Stimulated activated CD8-positive, alpha-beta memory T cell treated with anti-CD3 and anti-CD28 coated beads, Interleukin-4, amount 100 ng/mL, for 1 hour (primary cell): ENCODE measurements at places on chromosomes 3 and 15.

DNA sequence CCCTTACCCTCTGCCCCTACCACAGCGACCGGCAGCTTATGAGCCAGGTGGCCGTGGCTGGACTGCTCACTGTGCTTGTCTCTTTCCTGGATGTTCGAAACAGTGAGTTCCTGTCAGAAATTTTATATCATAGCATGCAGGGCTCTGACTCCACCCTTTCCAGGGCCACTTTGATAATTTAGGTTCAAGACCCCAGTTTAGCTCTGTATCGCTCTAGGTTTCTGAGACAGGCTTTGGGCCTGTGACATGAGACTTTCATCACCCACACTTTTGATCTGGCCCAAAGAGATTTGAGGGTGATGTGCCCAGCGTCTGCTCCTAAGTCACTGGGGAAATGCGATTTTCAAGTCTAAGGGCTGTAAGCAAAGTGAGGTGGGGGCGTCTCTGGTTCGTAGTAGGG, 6.5 kb upstream of the EIF4G1 start:
- DNase-seq, result no peak

DNA sequence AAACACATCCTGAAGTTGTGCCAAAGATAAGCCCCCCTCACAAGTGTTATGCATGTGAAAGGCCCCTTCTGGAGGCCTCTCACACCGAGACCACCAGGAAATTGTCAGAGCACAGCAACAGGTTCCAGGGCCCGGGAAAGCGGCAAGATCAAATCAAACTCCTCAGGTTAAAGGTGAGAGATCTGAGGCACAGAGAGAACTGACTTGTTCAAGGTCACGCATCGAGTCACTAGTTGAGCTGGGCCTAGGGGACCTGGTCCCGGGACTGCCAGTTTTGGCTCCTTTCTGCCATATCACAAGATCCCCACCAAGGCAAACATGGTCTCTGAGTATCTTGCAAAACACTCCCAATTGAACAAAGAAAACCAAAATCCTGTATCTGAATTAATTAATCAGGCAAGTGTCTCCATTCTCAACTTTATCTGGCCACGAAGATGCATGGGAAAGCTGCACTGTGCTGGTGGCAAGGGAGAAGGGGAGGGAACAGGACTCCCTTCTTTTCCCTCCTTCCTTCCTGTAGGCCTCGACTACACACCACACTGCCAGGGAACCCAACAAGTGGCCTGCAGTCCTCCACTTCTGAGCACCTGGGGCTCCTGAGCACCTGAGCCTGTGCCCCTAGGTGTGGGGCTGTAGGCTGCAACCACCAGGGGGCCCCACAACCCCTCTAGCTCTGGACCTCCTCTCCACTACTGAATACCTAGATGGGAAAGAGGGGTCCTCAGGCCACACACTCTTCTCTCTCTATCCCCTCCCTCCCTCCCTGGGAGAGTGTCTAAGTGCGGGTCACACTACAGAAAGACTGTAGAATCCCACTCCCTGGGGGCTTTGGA, 37.3 kb downstream of the ANP32A start:
- no peak for DNase-seq

DNA sequence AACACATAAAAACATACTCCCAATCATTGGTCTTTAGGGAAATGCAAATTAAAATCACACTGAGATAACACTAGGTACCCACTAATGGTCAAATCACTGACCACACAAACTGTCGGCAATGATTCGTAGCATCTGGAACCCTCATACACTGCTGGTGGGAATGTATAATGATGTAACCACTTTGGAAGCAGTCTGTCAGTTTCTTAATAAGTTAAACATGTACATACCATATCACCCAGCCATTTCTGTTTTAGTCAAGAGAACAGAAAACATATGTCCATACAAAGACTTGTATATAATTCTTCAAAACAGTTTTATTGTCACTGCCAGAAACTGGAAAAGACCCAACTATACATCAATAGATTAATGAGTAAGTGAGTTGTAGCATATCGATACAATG, 63.3 kb upstream of the LRRC3B start:
- DNase-seq, result no peak

DNA sequence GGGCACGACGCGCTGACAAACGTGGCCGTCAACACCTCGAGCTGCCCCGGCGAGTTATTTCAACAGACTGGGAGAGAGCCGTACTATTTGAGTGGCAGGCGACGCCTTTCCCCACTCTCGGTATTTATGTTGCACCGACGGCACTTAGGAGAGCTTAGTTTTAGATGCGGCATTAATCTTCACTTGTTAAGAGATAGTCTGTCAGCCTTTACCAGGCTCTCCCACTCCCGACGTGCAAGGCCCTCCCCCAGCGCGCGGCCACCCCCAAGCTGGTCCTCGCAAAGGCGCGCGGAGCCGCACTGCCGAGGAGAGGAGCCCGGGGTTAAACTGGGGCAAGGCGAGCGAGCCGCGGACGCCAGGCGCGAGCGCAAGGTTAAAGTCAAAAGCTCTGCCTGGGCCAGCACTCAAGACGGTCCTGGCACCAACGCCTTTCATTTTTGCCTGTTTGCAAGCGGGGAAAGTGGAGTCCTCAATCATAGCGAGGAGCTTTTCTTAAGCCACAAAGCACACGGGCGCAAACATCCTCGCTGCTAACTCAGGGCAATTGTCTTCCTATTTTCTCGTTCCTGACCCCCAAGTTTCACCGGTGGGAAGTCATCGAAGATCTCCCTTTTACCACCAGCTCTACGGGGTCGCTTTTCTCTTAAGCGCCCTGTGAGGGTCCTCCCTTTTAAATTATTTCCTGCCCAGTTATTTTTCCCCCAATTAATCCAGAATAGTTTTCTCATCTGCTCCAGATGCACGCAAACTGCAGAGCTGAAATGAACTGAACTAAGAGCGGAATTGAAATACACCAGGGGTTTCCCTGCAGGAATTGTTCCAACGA, 86.6 kb downstream of the NR2F2 start:
- DNase-seq, result no peak

GRCh38 chr15:37031198-37031597, 69.2 kb downstream of the MEIS2 start:
- no peak for DNase-seq

- DNase-seq, result no peak
Measured at GRCh38 chr3:43770426-43771103, 79.8 kb downstream of the ABHD5 start.

- no peak for DNase-seq
Measured at GRCh38 chr3:8460815-8461456, 40.7 kb upstream of the LMCD1 start.

DNA sequence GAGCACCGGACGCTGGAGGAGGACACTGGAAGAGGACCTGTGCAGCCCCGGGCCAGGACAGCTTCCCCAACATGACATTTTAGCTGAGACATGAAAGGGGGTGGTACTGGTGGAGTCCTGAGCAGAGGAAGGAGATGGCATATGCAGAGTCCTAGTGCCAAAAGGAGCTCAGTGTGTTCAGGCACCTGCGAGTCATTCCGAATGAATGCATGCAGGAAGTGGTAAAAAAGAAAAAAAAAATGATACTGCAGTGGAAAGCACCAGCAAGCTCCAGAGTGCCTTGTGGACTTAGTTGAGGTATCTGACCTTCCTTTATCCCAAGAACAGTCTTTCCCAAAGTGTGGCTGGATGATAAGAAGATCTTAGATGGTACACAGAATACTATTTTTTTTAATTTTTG, 6.6 kb upstream of the ZNF148 start:
- no peak for DNase-seq

- no peak for DNase-seq
Measured at GRCh38 chr3:16906682-16907081, 21.9 kb downstream of the PLCL2 start.

DNA sequence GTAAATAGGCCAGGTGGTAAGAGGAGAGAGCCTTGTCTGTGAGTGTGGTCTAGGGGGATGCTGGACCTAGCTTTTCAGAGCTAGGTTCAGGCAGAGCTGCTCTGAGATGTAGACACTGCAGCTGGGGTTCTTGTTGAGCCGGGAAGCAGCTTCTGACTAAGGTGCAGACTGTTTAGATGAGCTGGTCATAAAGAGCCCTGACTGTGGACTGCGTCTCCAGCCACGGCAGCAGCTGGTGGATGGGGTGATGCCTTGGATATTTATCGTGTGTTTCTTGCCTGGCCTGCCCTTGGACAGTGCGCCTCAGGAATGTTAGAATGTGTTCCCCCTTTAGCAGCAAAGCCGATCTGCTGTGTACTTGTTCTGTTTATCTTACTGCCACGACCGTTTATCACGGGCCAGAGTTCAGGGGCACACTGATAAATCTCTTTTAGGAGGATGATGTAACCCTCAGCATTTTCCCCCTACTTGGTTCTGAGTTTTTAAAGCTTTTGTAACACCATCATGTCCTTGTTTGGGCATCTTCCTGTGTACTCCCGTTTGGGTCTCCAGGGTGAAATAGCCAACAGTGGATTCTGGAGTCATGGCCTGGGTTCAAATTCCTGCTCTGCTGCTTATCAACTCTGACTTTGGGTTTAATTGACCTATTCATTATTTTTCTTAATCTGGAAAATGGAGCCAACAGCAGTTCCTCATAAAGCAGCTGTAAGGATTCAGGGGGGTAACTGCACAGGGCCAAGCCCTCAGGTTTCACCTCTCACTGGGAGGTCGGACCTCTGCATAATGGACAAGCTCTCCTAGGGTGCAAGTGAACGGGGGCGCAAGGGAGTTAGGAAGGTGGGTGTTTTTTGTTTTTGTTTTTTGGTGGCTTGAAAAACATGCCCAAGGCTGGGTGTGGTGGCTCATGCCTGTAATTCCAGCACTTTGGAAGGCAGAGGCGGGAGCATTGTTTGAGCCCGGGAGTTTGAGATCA, 51.4 kb downstream of the FLNB start:
- no peak for DNase-seq

DNA sequence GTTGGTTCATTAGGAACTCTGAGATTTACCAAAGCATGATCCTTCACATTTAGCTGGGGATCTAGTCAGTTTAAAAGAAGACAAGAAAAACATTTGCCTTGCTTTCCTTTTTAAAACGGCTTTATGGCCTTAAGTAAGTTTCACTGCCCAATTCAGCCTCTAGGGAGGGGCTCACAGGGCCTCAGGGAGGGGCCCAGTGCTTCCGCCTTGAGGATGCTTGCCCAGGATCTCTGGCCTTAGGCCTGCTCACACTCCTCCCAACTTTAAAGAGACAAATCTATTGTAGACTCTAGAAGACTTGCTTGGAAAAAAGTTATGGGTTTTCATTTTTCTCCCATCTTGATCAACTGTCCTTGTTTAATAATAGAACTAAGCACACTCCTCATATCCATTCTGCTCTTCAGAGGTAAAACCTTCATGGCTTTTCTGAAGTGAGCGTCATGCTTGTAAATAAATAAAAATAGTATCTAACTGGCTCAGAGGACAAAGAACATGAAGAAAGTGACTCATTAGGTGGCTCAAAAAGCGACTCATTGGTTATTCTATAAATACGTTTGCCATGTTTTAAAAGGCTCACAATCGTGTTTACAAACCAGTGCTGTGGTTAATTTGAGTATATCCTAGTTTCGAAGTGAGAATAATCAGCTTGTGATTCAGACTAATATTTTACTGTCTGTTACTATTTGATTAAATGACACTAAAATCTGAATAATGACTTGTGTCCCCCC, 13.7 kb downstream of the PDHB start:
- DNase-seq, result no peak
